Stimulated activated CD4-positive, alpha-beta T cell treated with anti-CD3 and anti-CD28 coated beads, Interleukin-12 subunit alpha, Interleukin-12 subunit beta, amount 100 ng/mL, for 4 hours (primary cell): ENCODE measurements at places on chromosomes 4 and X.

GRCh38 chrX:27162496-27162895 is 300.6 kb downstream of the PPP4R3C start:
- no peak for DNase-seq

GRCh38 chr4:67744561-67745283 is 9.5 kb downstream of the GNRHR start:
- DNase-seq, result no peak

DNA sequence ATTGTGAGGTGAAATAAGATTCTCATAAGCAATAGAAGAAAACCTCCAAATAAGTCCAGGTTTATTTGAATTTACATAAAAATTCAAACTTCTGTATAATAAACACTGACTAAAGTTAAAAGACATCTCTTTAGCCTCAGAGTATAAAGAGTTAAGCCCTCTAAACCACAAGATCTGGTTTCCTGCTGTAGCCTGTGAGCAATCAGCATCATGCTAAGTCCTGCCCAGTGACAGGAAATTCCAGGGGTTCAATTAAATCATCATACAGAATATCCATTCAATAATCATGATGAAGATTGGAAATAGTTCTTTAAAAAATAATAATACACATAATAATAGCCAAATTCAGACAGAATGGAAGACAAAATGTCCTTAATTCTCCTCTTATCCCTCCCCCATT is 139.2 kb upstream of the DGKK start:
- no peak for DNase-seq

- DNase-seq, result no peak
Observed at GRCh38 chrX:20217906-20218305, 48.8 kb downstream of the RPS6KA3 start.

GRCh38 chrX:129653971-129654651 is 645 bp downstream of the APLN start:
- peak; percentile 13 for DNase-seq

- DNase-seq, result no peak
Observed at GRCh38 chrX:54950730-54951375, 30.2 kb downstream of the TRO start.

DNA sequence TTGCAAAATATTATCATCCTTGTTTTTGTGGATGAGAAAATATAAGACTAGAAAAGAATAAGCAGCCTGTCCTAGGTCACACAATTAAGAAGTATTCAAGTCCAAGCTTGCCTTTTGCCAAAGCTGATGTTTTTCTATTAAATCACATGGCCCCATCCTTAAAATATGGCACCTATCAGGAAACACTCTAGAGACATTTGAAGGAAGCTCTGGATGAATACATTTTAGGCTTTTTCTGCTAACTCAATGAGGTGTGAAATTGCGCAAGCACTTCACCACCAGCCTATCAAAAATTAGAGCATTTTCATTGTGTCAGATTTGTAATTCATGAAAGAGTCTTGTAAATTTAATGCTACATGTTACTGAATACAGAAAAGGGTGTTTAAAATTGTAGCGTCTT is 251.1 kb upstream of the MAD2L1 start:
- DNase-seq, result no peak

DNA sequence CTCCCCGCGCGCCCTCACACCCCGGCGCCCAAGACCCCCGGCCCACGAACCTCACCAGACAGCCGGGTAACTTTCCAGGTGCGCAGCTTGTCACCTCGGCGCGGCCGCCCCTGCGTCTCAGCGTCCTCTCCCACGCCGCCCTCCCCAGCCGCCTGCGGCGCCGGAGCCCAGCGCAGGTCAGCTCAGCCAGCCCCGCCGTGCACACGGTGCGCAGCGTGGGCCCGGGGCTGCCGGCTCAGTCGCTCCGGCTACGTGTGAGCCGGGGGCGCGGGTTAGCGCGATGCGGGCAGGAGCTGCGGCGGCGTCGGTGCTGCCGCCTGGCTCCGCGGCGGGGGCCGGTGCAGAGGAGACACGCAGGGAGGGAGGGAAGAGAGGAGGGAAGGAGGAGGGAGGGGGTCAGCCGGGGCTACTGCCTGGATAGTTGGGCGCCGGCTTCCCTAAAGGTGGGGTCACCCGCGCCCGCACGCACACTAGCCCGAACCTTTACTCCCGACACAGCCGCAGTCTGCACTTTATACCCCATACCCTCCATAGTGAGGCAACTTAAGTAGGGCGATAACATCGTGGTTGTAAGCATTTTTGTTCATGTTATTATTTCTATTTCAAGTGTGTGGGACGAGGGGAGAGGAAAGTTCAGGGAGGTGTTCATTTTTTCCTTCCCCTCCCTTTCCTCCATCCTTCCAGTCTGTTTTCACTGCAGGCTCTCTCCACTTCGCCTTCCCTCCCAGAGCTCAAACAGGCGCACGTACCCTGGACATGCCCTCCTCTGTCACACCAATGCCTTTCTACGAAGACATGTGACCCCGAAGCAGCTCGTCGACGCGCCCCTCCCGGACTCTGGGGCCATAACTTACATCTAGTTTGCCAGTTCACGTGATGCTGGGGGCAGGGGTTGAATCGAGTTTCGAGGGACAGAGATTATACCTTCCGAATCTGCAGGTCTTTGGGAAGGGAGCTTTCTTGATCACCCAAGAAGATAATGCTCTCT is at the start of gene PRKG2:
TSS of gene PRKG2 (minus strand) at position 342 of the 988 bp plus-strand sequence. CDS start 10,175 bp downstream, outside the sequence.
- DNase-seq, result no peak

DNA sequence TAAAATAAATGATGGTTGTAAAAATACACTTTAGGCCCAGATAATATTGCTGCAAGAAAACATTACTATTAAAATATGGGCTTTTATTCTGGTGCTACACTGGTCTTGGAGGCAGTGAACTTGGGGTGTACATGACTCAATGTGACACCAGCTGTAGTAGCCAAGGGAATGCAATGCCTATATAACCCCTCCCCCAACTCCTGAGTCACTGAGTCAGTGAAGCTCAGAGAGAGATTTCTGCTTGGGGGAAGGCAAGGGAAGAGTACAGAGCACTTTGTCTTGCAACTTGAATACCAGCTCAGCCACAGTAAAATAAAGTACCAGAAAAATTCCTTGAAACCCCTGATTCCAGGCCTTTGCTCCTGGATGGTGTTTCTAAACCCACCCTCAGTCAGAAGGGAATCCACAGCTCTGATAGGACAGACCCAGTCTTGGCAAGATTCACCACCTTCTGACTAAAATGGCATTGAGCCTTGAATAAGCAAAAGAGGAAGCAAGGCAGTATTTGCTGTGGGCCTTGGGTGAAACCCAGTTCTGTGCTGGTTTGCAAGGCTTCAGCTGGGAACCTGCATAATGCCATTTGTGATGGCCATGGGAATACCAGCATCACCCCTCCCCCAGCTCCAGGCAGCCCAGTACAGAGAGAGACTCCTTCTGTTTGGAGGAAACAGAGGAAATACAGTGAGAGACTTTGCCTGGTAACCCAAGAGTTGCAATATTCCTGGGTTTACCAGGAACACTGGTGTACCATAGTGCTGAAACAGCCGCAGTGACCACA is 209.9 kb downstream of the IQCM start:
- no peak for DNase-seq

GRCh38 chr4:30719454-30720020 is 632 bp upstream of the PCDH7 start:
- DNase-seq, result no peak

- no peak for DNase-seq
Observed at GRCh38 chrX:136850441-136851175, 29.9 kb downstream of the RBMX start.

GRCh38 chr4:173014113-173014558 is 154.5 kb upstream of the GALNT7 start:
- DNase-seq, result no peak
